Osteoblast (primary cell): ENCODE measurements at places on chromosomes 2 and 18. TPM values are rescaled to one million over a fixed set of nuclear protein-coding genes. Genes with fewer than 3 reads are reported as not detected.

GRCh38 chr2:20198796-20199632, 25.9 kb downstream of the SDC1 start:
- DNase-seq: no peak

The ELOA2 gene
- total RNA-seq: not detected in 2 replicates

GRCh38 chr2:186757009-186757408, 63.1 kb downstream of the FAM171B start:
- no peak for DNase-seq

DNA sequence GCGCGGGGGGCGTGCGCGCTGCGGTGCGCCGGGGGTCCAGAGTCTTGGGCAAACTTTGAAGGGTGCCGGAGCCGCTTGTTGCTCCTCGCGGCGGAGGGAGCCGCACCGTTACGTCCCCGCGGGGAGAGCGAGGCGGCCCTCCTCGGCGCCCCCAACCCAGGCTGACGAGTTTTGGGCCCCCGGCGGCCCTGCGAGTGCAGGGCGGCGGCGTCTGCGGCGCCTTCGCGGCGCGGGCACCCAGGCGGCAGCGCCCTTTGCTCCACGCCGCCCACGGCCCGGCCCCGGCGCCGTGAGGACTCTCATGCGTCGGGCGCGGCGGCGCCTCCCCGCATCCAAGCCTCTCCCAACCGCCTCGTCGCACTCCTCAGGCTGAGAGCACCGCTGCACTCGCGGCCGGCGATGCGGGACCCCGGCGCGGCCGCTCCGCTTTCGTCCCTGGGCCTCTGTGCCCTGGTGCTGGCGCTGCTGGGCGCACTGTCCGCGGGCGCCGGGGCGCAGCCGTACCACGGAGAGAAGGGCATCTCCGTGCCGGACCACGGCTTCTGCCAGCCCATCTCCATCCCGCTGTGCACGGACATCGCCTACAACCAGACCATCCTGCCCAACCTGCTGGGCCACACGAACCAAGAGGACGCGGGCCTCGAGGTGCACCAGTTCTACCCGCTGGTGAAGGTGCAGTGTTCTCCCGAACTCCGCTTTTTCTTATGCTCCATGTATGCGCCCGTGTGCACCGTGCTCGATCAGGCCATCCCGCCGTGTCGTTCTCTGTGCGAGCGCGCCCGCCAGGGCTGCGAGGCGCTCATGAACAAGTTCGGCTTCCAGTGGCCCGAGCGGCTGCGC, 814 bp downstream of the FZD7 start:
- peak; percentile 89 for DNase-seq

DNA sequence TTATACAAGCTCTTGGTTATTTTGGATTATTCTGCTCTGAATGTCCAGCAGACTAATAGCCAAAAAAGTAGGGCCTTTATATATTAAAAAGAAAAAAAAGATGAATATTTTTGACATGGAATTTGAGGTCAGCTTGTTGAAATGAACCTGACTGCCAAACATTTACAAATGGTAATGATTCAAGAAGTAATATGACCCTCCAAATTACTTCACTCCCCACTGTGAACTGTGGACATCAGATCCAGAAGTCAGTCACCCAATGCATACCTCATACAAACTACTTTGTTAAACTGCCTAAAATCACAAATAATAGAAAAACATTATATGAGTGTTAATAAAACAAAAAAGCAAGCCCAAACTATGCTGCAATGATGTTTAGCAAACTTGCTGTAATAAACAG, 10.0 kb downstream of the EPG5 start:
- DNase-seq: peak; percentile 62

The GAREM2 gene
- 1.4 and 2.4 TPM in 2 replicates for total RNA-seq

GRCh38 chr2:31467426-31467825, 52.9 kb upstream of the XDH start:
- no peak for DNase-seq

The SLC11A1 gene
- 0.29 and 0.36 TPM in 2 replicates for total RNA-seq

- DNase-seq: peak; percentile 3
Measured at GRCh38 chr2:59938181-59938580, 615.3 kb downstream of the BCL11A start.

DNA sequence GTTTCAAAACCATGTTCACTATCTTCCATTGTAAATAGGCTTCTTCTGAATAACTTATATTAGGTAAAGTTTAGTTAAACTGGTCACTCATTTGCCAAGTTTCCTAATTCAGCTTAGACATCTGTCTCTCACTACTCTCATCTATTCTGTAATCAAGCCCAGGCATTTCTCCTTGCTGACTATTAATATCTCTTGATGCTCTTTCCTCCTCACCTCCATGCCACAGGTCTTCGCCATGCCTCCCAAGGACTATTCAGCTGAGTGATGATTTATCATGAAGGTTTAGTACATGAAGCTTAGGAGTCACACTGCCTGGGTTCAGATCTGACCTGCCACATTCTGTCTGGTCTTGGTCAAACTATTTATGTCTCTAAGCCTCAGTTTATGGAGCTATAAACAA, 115.5 kb downstream of the SPOPL start:
- DNase-seq: no peak

- no peak for DNase-seq
Measured at GRCh38 chr2:85997017-85997970, 108.4 kb downstream of the POLR1A start.

DNA sequence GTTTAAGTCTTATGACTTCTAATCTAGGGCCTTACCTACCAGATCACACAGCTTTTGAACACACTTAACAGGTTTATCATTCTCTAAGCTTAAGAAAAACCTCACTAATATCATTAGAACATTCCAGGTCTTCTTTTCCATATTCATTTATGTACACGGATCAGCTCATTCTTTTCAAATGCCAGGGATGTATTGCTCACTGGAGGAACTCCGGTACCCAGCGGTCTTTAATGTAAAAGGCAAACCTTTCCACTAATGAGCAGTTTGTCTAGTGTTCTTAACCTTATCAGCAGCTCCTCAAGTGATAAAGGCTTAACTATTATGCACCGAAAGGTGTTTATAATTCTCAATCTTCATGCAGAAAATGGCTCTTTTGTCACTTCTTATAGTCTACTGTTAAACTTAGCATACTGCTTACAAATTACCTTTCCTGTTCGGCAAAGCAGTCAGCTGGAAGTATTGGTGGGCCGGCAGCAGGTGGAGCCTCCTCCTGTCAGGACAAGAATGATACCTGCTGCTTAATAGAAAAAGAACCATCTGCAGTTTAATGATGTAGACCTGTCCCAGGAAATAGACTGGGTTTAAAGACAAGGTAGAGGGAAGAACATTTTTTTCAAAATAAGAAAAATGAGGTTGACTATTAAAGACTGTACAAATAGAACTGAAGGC, 142.7 kb downstream of the FIGN start:
- DNase-seq: no peak

GRCh38 chr2:238847419-238847801, 475 bp upstream of the TWIST2 start:
- no peak for DNase-seq

DNA sequence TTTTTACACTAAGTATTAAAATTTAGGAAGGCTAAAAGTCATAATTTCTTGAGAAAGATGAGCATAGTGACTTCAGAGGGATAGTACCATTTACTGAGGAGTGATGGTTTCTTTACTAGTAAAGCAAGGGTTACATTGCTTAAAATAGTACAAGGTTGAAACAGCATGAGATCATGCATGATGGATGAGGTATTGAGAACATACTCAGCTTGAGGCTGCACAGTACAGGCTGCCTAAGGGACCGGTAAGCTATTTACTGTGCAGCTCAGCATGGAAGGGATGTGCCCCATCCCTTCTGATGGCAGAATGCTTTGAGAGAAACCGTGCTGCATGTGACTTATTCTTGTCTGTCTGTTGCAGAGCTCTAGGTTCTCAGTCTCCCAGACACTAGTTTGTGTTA, 122.1 kb downstream of the EML6 start:
- DNase-seq: no peak

DNA sequence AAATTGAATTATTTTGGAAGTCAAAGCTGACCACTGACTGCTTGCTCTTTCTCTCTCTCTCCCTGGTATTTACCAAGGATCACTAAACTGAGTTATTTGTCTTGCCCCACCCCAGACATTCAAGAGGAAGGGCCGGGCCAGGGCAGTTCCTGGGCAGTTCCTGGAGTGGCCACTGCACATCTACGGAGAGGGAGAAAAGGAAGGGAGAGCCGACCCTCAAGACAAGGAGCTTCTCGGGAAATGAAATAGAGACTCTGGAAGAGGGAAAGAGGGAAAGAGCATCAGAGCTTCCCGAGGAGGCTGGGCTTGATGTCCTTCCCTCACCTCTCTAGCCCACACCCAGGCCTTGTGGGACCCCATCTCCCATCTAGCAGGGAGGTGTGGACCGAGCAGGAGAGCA, 83.1 kb downstream of the SEPTIN10 start:
- no peak for DNase-seq

DNA sequence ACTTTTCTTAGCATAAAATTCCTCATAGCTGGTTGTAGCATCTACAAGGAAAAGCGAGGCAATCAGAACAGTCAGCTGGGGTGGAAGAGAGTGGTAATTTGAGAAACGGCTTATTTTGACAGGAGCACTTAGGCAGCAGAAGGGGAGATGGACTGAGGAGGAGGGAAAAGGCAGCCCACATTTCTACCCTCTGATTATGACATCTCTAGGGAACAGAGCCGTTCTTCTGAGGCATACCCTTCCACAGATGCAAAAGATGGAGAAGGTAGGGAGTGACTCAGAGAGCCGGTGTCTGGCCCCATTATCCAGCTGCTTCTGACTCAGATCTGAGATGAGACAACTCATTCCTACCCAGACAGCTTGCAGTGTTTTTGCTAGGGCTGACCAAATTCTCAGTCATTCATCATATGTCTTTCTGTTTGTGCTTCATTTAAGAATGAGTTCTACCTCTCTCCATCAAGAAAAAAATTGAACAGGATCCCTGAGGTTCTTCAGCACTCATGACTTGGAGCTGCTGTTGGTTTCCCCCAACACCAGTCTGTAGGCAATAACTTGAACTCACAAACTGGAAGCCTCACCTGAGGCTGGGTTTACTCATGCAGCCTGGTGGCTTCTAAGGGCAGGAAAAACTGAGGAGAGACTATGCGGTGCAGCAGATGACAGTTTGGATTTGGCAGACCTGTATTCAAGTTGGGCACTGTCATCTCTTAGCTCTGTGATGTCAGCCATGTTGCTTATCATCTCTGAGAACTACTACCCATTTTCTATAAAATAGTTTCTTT, 15.9 kb upstream of the SEC11C start:
- DNase-seq: peak; percentile 96

The MERTK gene
- 0.59 and 0.72 TPM in 2 replicates for total RNA-seq

The RAB17 gene
- 0.36 TPM in 1 of 2 replicates, not detected in the other for total RNA-seq

The TRABD2A gene
- total RNA-seq: 2.9 and 3.5 TPM in 2 replicates

The STARD6 gene
- not detected in 2 replicates for total RNA-seq

- DNase-seq: no peak
Measured at GRCh38 chr2:12416600-12416999, 300.1 kb upstream of the TRIB2 start.

The POTEC gene
- total RNA-seq: 0.29 and 0.36 TPM in 2 replicates

The EGR4 gene
- total RNA-seq: not detected in 2 replicates

DNA sequence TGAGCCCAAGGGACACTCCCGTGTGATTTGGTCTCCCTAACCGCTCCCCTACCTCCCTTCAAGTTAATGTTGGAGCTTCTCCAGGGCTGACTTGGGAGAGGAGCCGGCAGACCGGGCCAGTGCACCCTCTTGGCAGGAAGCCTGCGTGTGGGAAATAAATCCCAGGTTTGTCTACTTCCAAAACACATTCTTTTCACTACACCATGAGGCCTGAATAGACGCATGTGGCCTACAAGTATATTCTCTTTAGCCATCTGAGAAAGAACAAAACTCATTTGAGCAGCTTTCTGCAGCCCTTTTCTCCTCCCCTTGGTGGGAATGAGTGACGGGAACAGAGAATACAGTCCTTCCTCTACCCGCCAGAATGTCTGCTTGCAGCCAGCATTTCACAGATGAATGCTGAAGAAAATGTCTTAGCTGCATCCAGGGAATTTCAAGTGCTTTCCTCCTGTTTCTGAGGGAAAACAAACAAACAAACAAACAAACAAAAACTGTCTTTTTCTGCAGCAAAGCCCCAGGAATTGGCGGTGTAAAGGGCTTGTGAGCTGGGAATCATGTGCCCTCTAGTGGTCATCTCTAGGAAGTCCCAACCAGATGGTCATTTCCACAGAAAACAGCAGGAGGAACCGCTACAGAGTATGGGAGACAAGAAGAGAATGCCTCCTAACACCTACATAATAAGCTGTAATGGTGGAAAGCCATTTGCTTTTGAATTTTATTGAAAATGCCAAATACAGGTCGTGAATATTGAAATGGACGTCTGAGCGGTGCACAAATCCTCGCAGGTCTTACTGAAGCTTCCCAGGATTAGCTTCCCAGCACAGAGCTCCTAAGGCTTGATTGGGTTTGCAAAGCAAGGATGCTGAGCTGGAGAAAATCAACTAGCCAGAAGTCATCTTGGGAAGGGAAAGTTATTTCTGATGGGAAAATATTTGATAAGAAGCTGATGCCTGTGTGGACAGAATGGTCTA, 41.2 kb upstream of the DAPL1 start:
- peak; percentile 58 for DNase-seq

The CERS6 gene
- 21.8 and 23.9 TPM in 2 replicates for total RNA-seq

The REG1B gene
- not detected in 2 replicates for total RNA-seq

GRCh38 chr2:186979439-186980116, 130.6 kb upstream of the ZSWIM2 start:
- DNase-seq: no peak

The SULT1C2 gene
- total RNA-seq: 0.36 and 1.2 TPM in 2 replicates

The ZSWIM2 gene
- 0.29 TPM in 1 of 2 replicates, not detected in the other for total RNA-seq

DNA sequence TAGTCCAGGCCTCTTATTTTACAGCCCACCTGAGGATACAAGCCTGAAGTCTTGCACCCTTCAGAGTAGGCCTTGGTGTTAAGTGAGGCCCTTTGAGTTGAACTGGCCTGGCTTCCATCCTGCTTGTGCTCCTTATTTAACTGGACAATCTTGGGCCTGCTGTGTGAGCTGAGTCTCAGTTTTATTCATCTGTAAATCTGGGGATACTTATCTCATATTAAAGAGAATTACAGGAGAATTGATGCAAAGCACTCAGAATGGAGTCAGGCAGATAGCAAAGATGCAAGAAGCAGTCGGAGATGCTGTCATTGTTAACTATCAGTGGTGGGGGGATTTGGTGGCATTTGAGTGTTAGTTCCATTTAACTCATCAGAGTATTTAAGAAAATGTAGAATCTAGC, 36.8 kb downstream of the MFSD6 start:
- DNase-seq: no peak

GRCh38 chr2:216474925-216475670, 23.5 kb upstream of the RPL37A start:
- DNase-seq: no peak

- DNase-seq: no peak
Measured at GRCh38 chr2:204849892-204850291, 304.6 kb downstream of the PARD3B start.

The LAMA1 gene
- 8.3 and 11.2 TPM in 2 replicates for total RNA-seq

The DPP10 gene
- total RNA-seq: not detected in 2 replicates
